OCI-M1 (cell line): ENCODE measurements at places on chromosomes 16 and 17.

DNA sequence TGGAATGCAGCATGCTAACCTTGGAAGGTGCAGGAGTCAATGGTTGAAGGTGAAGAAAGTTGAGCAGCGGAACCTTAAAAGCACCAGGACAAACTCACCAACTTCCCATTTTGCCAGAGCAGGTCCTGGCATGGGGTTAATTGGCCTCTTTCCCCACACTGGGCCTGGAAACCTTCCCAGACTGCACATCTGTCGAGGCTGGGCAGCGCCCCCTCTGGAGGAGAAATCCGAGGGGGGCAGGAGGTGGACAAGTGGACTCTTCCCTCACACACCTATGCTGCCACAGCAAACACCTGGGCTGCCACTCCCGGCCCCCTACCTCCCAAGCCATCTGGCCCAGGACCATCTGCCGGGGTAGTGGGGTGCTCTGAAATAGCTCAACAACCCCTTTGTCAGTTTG lies 232.4 kb downstream of the CBLN1 start:
- DNase-seq: no peak

DNA sequence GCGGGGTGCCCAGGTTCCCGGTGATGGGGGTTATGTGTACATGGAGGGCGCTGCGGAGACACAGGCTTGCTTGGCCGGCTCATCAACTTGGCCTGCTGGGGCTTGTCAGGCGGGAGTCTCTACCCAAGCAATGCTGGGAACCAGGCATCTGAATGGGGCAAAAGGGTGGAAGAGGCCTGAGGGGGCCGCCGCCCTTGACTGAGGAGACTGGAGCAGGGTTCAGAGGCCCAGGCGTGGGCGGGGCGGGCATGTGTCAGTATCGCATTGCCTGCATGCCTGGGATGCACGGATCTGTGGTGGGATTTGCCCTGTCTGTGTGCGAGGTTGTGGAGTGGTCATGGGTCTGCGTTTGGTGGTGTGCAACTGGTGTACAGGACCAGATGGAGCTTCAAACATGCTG lies 21.1 kb downstream of the ARHGAP23 start:
- DNase-seq: no peak

GRCh38 chr16:24535827-24536226 lies 3.5 kb upstream of the RBBP6 start:
- DNase-seq: no peak

DNA sequence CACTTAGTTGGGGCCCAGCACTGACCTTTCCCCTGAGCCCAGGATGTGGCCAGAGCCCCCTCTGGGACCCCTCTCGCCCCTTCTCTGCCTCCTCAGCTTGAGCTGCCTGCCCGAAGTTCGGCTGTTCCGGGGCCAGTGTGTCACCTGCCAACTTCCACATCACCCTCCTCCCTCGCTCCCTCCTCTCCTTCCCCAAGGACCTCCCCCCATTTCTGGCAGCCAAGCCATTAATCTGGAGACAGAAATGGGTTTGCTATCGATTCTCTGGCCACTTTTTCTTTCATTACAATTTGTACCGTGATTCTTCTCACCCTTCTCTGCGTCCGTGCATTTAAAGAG lies 8.8 kb upstream of the ADAM11 start:
- DNase-seq: no peak

- no peak for DNase-seq
These were observed at the start of gene CD19 for GRCh38 chr16:28931801-28932225. Gene CD19, plus strand, starts transcription at chr16:28931971. Its CDS starts 30 bp downstream, at chr16:28932001.

DNA sequence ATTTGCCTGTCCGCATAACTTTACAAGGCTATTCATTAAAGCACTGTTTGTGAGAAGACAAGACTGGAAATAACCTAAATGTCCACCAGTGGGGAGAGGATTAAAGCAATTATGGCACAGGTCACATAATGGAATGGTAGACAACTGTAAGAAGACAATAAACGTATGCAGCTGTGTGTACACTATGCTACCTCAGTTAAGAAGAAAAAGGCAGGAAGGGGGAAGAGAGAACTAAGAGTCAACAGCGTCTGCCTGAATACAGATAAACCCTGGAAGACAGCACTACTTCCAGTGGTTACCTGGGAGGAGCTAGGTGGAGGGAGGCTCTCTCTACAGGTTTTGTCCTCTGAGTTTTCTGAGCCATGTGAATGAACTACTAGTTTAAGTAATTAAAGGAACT lies 15.3 kb downstream of the CREBBP start:
- no peak for DNase-seq

DNA sequence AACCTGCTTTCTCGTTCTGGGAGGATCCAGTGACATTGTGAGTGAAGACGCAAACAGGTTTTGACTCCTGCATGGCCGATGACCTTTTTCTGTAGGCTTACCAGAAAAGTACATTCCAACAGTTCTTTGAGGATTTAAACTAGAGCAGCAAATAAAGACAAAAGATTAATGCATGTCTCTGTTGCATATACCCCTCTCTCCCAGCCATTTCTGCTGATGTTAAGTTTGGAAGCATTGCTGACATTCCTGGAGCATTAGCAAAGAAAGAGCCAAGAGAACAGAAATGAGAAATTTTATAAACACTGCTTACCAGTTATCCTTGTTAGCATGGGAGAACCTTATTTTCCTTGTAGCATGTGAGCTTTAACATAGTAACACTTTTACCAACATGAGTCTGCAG lies 49.3 kb downstream of the SIAH1 start:
- DNase-seq: no peak

- DNase-seq: peak; percentile 18
These were observed 360.4 kb downstream of the SEC14L1 start for GRCh38 chr17:77501101-77501566.

- no peak for DNase-seq
These were observed 116.6 kb upstream of the SALL1 start for GRCh38 chr16:51267681-51268080.

DNA sequence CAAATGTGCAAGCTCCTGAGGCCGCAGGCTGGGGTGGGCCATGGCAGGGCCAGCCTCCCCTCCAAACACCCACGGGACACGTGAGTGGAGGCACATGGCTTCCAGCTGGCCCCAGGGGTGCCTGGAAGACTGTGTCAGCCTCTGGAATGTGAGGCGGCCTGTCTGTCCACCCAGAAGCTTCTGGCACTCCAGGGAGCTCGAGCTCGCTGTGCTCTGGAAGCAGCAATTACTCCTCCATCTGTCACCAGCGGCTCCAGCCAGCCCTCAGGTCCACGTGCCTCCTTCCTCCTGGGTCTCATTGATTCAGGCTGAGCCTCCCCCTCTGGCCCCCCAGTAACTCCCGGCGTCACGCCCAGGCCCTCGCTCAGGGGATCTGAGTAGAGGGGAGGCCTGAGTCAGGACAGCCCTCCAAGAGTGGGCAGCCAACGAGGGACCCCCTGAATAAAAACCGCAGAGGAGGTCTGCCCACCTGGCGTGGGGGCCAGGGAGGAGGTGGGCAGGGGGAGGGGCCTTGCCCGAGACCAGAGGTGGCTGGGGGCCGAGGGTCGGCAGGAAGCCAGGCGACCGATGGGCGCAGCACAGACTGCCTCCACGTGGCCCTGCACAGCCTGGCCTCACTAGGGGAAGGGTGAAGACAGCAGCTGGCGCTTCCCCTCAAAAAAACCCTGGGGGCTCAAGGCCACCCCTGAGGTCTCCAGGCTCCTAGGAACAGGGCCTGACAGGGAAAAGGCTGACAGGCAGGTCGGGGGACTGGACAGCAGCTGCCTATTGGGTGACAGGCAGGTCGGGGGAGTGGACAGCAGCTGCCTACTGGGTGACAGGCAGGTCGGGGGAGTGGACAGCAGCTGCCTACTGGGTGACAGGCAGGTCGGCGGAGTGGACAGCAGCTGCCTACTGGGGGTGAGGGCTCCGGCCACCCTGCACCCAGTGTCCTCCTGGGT lies 11.9 kb downstream of the PIEZO1 start:
- DNase-seq: no peak

DNA sequence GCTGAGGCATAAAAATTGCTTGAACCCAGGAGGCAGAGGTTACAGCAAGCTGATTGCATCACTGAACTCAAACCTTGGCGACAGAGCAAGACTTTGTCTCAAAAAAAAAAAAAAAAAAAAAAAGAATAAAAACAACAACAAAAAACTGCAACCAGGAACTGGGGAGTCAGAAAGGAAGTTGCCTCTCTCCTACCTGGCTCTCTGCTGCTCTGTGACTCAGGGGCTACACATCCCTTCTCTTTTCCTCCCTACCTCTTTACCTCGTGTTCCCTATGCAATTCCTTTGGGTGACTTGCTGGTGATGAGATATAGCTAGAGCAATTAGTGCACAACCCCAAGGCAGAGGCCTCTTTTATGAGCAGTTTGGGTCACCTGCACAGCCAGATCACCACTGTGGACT lies 95.9 kb downstream of the ABCC1 start:
- DNase-seq: no peak

- DNase-seq: no peak
These were observed 3.0 kb downstream of the KRT31 start for GRCh38 chr17:41394254-41394996.

DNA sequence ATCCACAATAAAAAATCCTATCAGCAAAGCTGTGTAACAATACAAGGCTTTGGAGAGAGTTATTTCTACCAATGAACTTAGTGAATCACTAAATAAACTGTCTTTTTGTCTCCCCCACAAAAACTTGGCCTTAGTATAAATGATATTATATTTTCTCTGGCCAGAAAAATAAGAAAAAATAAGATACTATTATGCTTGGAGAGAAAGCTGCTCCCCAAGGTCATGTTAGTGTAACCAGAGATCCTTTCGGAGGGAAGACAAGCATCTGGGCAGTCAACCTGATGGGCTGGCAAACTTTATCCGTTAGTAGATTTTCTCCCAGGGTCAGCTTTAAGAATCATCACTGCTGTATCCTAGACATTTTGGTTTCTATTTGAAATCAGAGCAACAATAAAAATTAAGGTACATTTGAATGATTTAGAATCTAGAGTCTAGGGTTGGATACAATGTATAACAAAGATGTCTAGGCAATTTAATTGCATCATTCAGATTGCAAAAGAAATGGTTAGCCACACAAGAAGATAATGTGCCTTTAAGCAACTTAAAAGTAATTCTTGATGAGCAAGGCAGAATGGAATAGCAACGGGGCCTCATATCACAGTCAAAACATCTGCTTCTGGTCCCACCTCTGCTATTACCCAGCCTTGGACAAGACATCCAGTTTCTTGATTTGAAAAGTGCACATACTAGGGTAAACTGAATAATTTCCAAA lies 280.4 kb downstream of the SLC39A11 start:
- DNase-seq: peak; percentile 78
